ENCODE measurements at places on chromosomes 5 and 9. TPM values are rescaled to one million over a fixed set of nuclear protein-coding genes. Genes with fewer than 3 reads are reported as not detected.

DNA sequence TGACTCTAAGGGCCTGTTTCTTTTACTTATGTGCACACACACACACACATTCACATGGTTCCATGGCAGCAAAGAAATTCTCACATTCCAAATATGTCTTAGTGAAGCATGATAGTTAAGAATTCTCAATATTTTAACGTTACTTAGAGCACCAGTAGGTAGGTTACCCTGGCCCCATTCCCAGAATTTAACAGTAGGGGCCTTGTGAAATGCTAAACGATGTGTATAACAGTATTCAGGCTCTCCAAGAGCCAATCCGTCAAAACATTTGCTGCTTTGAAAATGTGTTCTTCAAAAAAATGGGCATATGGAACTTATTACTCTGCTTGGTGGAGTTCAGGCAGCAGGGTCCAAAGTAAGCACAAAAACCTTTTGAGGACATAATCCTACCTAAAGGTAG, 93.7 kb upstream of the DAB2 start:
- no peak for DNase-seq
- H3K36me3 ChIP-seq, result no peaks in the 10 kb centered on the region
- H3K4me1 ChIP-seq, result no peaks in the 10 kb centered on the region
- no peak overlapping the region for H3K4me3 ChIP-seq
- no peak overlapping the region for H3K27ac ChIP-seq

- peaks cover 76% of the 10 kb centered on the region for H3K4me1 ChIP-seq
- peaks cover 17% of the 10 kb centered on the region for H3K27me3 ChIP-seq
- DNase-seq, result no peak
- H3K4me3 ChIP-seq, result peak overlapping the region; percentile 63
- peak overlapping the region; percentile 96 for H3K27ac ChIP-seq
- H3K36me3 ChIP-seq, result no peaks in the 10 kb centered on the region
Observed at GRCh38 chr5:116438979-116439554, 135.6 kb downstream of the SEMA6A start.

GRCh38 chr5:169762338-169763095, 125.4 kb downstream of the DOCK2 start:
- peaks cover 33% of the 10 kb centered on the region for H3K4me1 ChIP-seq
- no peaks in the 10 kb centered on the region for H3K36me3 ChIP-seq
- H3K27me3 ChIP-seq, result peaks cover 3% of the 10 kb centered on the region
- H3K27ac ChIP-seq, result peak overlapping the region; percentile 41
- DNase-seq, result no peak

DNA sequence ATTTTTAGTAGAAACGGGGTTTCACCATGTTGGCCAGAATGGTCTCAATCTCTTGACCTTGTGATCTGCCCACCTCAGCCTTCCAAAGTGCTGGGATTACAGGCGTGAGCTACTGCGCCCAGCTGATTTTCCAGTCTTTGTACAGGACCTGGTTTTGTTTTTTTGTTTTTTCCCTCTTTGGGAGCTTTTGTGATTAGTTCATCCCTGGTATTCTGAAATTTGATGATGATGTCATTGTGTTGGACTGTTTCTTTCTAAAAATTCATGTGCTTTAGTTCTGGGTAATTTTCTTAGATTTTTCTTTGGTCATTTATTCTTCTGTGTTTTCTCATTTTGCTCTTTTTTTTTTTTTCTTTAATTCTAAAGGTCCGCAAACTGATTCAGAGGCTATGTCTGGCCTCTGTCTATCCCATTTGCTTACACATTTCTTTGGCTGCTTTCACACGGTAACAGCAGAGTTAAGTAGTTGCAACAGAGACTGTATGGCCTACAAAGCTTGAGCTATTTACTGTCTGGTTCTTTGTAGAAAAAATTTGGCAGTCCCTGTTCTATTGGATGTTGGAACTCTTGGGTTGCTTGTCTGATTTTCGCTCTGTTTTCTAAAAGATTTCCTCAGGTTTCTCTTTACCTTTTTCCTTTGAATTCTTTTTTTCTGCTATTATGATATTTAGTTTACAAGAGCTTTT, 24.8 kb downstream of the STX17 start:
- H3K4me3 ChIP-seq, result no peak overlapping the region
- no peak for DNase-seq
- H3K4me1 ChIP-seq, result no peaks in the 10 kb centered on the region
- H3K27me3 ChIP-seq, result no peaks in the 10 kb centered on the region
- H3K27ac ChIP-seq, result no peak overlapping the region

DNA sequence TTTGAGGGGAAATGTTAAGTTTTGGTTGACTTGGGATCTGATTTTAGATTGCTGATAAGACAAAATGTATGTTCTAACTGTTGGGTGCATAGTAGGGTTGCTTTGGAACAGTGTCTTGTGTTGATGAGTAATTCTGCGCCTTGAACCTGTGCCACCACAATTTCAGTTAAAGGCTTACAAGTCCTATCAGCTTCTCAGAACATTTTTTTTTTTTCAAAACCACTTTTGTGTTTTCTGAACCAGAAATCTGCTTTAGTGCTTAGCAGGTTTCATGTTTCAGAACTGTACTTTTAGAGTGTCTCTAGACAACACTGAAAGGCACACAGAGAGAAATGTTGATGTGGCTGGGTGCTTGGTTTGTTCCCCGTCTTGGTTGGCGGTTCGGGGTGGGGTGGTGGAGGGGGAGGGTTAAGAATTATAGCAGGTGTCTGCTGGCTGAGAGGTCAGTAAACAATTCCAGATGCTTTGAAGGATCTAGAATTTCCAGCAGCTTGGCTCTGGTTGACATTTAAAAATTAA, 84.6 kb downstream of the ANKRD55 start:
- H3K27ac ChIP-seq, result no peak overlapping the region
- H3K36me3 ChIP-seq, result no peaks in the 10 kb centered on the region
- DNase-seq, result no peak

DNA sequence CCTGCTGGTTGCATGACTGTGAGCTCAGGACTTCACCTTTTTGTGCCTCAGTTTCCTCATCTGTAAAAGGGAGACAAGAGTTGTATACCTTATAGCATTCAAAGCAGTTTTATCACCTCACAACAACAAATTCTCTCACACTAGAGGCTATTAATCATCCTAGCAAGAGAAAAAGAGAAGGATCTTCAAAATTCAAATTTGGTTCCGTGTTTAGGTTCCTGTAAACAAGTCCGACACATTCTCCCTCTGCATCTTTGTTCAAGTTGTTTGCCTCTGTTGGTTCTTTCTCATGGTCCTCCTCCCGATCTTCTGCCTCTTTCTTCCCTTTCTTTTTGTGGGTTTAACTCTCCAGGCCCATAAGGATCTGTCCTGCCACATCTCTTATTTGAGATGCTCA, 218.0 kb downstream of the PIK3R1 start:
- no peak overlapping the region for H3K4me3 ChIP-seq
- H3K27me3 ChIP-seq, result no peaks in the 10 kb centered on the region
- H3K36me3 ChIP-seq, result no peaks in the 10 kb centered on the region

GRCh38 chr5:168261227-168261571, 30.2 kb upstream of the WWC1 start:
- no peaks in the 10 kb centered on the region for H3K36me3 ChIP-seq
- DNase-seq, result no peak
- peak overlapping the region; percentile 43 for H3K4me3 ChIP-seq
- peak overlapping the region; percentile 46 for H3K27ac ChIP-seq
- peaks cover 26% of the 10 kb centered on the region for H3K4me1 ChIP-seq
- peaks cover 6% of the 10 kb centered on the region for H3K27me3 ChIP-seq

GRCh38 chr5:127885176-127885575, 182.0 kb downstream of the CCDC192 start:
- H3K4me3 ChIP-seq, result no peak overlapping the region
- no peaks in the 10 kb centered on the region for H3K27me3 ChIP-seq
- H3K4me1 ChIP-seq, result peaks cover 5% of the 10 kb centered on the region
- no peaks in the 10 kb centered on the region for H3K36me3 ChIP-seq
- H3K27ac ChIP-seq, result no peak overlapping the region

- H3K36me3 ChIP-seq, result no peaks in the 10 kb centered on the region
- peak; percentile 16 for DNase-seq
- no peak overlapping the region for H3K27ac ChIP-seq
- no peak overlapping the region for H3K4me3 ChIP-seq
- H3K27me3 ChIP-seq, result peaks cover 4% of the 10 kb centered on the region
Observed at GRCh38 chr9:137455359-137455991, 3.7 kb downstream of the NSMF start.

DNA sequence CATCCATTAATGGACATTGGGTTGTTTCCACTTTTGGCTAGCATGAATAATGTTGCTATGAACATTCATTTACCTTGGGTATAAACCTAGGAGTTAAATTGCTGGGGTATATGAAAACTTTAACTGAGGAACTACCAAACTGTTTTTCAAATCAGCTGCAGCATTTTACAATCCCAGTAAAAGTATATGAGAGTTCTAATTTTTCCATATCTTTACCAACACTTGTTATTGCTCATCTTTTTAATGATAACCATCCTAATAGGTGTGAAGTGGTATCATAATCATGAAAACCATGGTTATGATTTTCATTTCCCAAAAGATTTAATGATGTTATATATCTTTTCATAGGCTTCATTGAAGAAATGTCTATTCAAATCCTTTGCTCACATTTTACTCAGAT, 15.5 kb upstream of the FBXO38 start:
- no peak overlapping the region for H3K27ac ChIP-seq
- no peaks in the 10 kb centered on the region for H3K27me3 ChIP-seq

DNA sequence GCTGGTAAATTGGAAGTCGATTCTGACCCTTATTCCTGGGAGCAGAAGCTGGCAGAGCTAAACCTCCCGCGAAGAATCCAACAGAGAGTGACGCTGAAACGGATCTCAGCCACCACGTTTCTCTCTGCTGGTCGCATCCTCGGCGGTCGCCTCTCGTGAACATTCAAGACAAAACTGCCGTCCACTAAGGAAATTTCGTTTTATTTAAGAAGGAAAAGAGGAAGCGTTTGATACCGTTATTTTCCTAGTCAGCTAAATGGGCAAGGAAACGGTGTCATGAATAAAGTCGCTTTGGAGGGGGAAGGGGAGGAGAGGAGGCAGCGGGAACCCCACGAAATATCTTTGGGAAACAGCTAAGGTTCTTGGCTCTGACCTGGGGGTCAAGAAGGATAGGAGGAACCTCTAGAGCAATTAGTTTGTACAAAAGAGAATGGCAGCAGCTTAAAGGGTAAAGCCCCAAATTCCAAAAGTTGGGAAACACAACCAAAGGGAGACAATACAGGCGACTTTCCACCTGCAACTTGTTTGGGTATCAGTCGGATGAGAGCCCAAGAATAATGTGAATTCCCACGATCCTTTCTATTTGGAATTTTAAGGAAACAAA, 1.9 kb downstream of the FOXB2 start:
- H3K27me3 ChIP-seq, result peaks cover 37% of the 10 kb centered on the region
- no peak for DNase-seq
- no peaks in the 10 kb centered on the region for H3K36me3 ChIP-seq
- H3K4me1 ChIP-seq, result peaks cover 9% of the 10 kb centered on the region

- H3K4me1 ChIP-seq, result no peaks in the 10 kb centered on the region
- H3K27me3 ChIP-seq, result peaks cover 3% of the 10 kb centered on the region
- DNase-seq, result no peak
Observed at GRCh38 chr9:91958174-91958573, 8.1 kb upstream of the ROR2 start.

GRCh38 chr5:81046041-81046440, 85.9 kb downstream of the RASGRF2 start:
- H3K4me1 ChIP-seq, result no peaks in the 10 kb centered on the region
- no peak overlapping the region for H3K4me3 ChIP-seq
- H3K36me3 ChIP-seq, result no peaks in the 10 kb centered on the region
- H3K27me3 ChIP-seq, result no peaks in the 10 kb centered on the region
- no peak for DNase-seq

GRCh38 chr5:134463991-134464760, 52.5 kb upstream of the CDKN2AIPNL start:
- no peak overlapping the region for H3K4me3 ChIP-seq
- DNase-seq, result no peak
- peaks cover 8% of the 10 kb centered on the region for H3K27me3 ChIP-seq
- no peaks in the 10 kb centered on the region for H3K36me3 ChIP-seq
- H3K4me1 ChIP-seq, result peaks cover 5% of the 10 kb centered on the region

GRCh38 chr5:126912616-126913200, 117.7 kb downstream of the MARCHF3 start:
- H3K4me1 ChIP-seq, result peaks cover 5% of the 10 kb centered on the region
- H3K36me3 ChIP-seq, result peaks cover 25% of the 10 kb centered on the region
- H3K27me3 ChIP-seq, result peaks cover 2% of the 10 kb centered on the region
- no peak overlapping the region for H3K27ac ChIP-seq
- no peak for DNase-seq
- H3K4me3 ChIP-seq, result no peak overlapping the region

DNA sequence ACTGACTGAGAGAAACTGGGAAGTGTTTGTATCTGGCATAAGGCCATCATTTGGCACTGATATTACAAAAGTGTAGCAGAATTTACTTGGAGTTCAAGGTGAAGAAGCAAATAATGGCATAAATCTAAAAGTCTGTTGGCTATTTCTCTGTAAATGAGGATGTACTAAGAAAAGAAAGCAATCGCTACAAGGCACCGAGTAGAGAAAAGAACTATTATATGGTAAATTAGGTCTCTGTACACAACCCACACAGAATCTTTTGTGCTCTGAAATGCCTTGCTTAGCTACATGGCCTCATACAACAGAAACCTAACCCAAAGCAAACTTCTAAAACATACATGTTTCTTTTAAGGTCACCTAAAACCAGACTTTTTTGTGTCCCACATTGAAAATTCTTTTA, 290.1 kb upstream of the WWC1 start:
- no peak for DNase-seq
- no peaks in the 10 kb centered on the region for H3K27me3 ChIP-seq
- H3K4me1 ChIP-seq, result peaks cover 20% of the 10 kb centered on the region
- H3K36me3 ChIP-seq, result no peaks in the 10 kb centered on the region
- H3K27ac ChIP-seq, result no peak overlapping the region

DNA sequence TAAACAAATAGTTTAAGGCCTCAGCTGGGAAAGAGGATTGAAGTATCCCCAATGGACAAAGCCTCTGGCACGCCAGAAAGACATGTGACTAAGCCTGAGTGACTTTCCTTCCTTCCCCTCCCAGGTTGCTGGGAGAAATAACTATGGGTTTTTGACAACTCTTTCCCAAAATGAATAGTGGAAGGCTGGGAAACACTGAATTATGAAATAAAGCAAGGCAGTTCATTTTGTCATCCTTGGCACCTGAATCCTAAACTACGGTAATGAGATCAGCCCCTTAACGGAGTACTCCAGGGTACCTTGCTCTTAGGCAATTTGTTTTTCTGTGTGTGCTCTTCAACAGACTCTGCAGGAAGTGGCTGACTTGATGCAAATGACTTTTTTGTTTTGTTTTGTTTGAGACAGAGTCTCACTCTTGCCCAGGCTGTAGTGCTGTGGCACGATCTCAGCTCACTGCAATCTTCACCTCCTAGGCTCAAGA, 75.2 kb downstream of the LMNB1 start:
- H3K36me3 ChIP-seq, result peaks cover 13% of the 10 kb centered on the region
- no peak overlapping the region for H3K4me3 ChIP-seq
- H3K27ac ChIP-seq, result no peak overlapping the region
- H3K27me3 ChIP-seq, result peaks cover 9% of the 10 kb centered on the region

GRCh38 chr9:136403538-136403914, 3.6 kb upstream of the SNAPC4 start:
- H3K4me1 ChIP-seq, result peaks cover 3% of the 10 kb centered on the region
- DNase-seq, result no peak
- no peak overlapping the region for H3K4me3 ChIP-seq

GRCh38 chr5:76000582-76000981, 82.6 kb upstream of the SV2C start:
- peaks cover 11% of the 10 kb centered on the region for H3K36me3 ChIP-seq
- no peaks in the 10 kb centered on the region for H3K4me1 ChIP-seq
- H3K27me3 ChIP-seq, result peaks cover 5% of the 10 kb centered on the region

GRCh38 chr5:137361280-137361679, 137.8 kb downstream of the SPOCK1 start:
- no peaks in the 10 kb centered on the region for H3K4me1 ChIP-seq
- no peak overlapping the region for H3K27ac ChIP-seq
- peaks cover 2% of the 10 kb centered on the region for H3K27me3 ChIP-seq
- DNase-seq, result no peak

Gene LTC4S
- 0.91 TPM for total RNA-seq

Gene CDH6
- total RNA-seq, result 178 TPM

Gene TNFSF8
- not detected for total RNA-seq

Gene ZDHHC11B
- 42.8 TPM for total RNA-seq

Gene STK32A
- total RNA-seq, result 3.2 TPM

Gene LAMC3
- 0.17 TPM for total RNA-seq

Gene SPAAR
- total RNA-seq, result not detected

Gene AGXT2
- not detected for total RNA-seq

Gene PCDHA9
- 18.9 TPM for total RNA-seq

All from glutamatergic neuron (in vitro differentiated cells).